ENCODE measurements at places on chromosomes 7 and 10.

DNA sequence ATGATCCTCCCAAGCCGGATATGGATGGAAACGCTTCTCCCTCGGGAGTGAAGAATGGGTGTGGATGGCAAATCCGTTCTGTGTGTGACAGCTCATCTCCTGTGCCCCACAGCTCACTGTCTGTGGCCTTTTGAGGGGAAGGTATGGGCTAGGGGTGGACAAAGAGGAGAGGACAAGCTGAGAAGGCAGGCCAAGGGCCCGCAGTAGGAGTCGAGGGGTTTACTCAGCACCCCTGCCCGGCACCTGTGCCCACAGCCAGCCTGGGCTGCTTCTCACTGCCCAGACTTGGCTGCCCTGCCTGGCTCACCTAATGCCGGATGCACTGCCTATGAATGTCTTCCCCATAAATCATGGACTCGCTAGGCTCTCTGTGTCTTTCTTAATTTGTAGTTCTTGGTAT, 503.8 kb downstream of the TCERG1L start:
- no peak for DNase-seq

DNA sequence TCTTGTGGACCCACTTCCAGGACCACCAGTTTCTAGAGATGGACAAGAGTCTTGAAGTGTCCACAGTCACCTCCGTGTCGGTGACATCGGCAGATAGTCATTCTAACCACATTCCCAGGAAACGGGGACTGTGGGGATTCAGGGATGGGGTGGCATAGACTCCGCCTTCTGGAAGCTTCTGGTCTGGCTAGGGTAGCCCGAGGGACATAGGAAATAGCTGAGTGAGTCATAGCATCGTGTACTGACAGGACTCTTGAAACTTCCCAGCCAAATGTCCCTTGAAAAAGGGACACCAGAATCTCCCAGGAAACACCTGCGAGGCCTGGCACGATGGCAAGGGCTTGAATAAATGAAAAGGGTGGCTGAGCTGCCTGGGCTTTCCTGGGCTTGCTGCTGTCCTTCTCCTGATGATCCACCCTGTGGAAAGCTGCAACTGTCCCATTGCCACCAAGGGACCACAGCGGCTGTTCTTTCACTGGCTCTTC, 84.1 kb upstream of the LRRC4 start:
- no peak for DNase-seq

DNA sequence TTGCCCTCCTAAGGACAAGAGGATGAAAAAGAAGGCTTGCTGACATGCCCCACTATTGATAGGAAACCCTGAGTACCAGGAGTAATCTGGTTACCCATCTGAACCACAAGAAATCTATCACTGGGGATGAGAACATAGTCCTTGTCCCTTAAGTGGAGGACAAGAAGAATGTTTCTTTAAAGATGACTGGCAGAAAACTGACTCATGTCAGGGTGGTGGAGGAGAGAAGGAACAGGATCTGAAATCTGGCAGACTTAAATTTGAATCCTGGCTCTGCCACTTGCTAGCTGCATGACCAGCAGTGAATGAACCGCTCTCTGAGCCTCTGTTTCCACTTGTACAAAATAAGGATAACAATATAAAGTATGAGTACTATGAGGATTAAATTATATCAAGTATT, 38.9 kb upstream of the XPNPEP1 start:
- no peak for DNase-seq

GRCh38 chr10:100749309-100750217, 4.2 kb downstream of the PAX2 start:
- DNase-seq: no peak

GRCh38 chr10:99906470-99906869, 103.3 kb downstream of the DNMBP start:
- DNase-seq: no peak

GRCh38 chr10:98577578-98577977, 130.8 kb upstream of the HPS1 start:
- no peak for DNase-seq

DNA sequence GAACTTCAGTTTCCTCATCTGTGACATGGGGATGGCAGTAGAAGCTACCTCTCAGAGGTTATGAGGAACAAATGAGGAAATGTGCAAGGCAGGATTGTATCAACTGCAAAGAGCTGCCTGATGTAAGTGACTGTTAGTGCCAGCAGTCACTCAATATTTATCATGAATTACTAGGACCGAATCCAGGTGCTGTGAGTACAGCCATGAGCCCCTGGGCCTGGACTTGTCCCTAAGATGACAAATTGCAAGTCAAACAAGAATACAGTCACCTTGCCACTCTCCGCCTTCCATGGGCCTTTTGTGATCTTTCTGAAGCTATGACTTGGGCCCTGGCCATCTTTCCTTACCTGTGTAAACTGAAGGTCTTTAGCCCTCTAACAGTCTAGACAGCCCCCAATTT, 27.7 kb upstream of the TLX1 start:
- no peak for DNase-seq

- no peak for DNase-seq
Measured at GRCh38 chr7:17678896-17679295, 261.4 kb downstream of the SNX13 start.

- DNase-seq: no peak
Measured at GRCh38 chr7:130752424-130752823, 18.4 kb upstream of the KLF14 start.

GRCh38 chr7:2813350-2814185, 30.5 kb downstream of the GNA12 start:
- no peak for DNase-seq

DNA sequence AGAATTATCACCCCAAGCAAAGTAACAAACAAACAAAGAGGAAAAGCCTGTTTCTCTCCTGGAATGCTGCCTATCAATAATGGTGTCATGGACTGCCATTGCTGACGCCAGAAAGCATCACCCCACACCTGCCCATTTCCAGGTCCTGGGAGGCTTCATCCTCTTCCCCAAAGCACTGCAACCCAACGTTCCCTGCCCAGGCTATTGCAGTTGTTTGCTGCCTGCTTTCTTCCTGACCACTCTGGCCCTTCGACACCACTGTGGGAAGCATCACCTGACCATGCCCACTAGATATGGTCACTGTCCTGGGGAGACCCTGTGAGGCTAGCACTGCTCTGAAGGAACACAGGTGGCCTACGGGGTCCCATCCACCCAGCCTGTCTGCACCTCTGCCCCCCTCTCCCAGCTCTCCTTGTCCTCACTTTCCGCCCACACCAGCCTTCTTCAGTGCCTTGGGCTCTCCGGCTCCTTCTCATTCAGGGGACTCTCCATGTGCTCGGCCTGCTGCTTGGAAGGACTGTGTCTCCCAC, 439.6 kb downstream of the GLRX3 start:
- DNase-seq: no peak

GRCh38 chr10:79234391-79235315, 112.6 kb upstream of the PPIF start:
- no peak for DNase-seq

- DNase-seq: no peak
Measured at GRCh38 chr10:49076741-49077521, 38.4 kb downstream of the VSTM4 start.

DNA sequence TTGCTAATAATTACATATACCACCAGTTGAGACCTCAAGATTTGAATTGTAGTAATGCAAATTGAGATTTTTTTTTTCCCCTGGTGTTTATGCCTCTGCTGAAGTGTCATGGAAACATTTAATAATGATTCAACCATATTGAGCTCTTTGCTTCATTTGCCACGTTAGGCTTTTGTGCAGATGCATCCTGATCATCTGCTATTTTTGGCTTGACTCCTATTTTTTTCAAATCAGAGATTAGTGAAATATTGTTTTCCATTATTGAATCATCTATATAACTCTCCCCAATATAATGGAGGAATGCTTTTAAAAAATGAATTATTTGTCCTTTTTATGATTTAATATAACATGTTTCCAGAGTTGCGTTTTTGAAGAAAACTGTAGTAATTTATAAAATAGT, 115.1 kb downstream of the SRI start:
- no peak for DNase-seq

DNA sequence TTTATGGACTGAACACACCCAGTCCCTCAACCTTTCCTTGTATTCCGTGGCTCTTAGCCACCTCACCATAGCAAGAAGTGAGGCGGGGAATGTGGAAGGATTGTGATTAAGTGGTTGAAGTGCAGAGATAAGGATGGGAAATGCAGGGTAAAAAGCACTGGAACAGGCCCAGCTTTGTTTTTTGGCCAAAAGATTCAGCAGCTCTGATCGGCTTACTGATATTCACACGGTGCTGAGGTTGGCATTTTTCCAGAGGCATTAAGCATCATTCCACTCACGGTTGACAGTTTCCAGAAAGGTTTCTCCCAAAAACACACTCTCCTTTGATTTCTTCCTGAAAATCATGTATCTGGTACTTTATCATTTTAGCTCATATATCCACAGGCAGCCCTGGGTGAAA, 544.2 kb downstream of the CNTNAP2 start:
- DNase-seq: no peak

DNA sequence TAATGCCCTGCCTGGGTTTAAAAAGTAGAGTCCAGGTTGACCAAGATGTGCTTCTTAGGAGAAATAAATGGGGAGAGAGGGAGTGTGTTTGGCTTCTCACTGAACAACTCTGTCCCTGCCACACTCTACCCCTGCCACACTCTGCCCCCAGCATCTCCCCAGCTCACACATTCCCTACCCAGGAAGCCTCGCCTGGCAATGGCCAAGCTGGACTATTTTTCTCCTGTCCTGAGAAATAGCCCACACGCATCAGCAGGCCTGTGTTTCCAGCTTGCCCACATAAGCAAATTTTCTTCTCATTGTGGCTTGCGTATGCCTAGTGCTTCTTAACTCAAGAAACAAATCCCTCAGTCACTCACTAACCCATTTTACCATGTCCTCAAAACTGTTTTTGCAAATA, 1.8 kb downstream of the LRRC18 start:
- DNase-seq: no peak

DNA sequence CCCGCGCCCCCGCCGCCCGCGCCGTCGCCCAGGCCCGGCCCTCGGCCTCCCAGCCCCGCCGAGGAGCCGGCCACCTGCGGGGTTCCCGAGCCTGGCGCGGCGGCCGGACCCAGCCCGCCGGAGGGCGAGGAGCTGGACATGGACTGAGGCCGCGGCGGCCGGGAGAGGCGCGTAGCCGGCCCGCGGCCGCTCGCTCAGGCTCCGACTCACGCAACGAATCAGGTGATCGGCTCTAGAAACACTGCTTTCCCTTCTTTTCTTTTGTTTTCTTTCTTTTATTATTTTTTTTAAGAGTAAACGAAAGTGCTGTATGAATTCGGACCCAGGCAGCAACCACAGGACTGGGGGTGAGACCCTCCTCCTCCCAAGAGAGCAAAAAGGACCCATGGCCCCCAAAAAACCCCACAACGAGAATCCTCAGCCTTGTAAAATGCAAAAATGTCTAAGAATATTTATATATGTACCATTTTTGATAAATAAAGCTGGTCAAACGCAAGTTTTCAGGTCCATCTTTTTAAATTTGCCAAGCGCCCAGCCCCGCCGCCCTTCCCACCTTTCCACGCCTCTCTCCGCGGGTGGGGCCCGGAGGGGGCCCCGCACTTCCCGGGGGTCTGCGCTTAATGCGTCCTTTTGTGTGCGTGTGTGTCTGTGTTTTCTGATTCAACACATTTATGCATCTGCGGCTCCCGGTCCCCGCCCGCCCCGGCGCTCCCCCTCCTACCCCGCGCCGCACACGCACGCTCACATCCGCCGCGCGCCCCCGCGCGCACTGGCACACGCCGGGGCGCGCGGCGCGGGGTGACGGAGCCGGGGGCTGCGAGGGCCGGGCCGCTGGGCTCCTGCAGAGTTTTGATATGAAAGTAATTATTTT, 4.4 kb downstream of the UNCX start:
- no peak for DNase-seq

DNA sequence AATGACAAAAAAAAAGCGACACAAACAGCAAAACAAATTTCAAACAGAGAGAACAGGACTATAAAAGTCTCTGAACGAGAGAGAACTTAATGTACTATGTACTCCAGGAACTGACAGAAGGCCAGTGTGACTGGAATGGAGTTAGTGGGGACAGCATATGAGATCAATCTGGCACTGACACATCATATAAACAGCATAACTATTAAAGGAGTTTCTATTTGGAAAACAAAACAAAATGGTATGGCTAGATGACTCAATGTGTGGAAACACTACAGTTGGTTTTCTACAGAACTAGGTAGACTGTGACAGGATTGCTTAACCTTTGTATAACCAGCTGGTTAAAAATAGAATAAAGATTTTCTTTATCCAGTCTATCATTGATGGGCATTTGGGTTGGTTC, 232.9 kb upstream of the KAT6B start:
- no peak for DNase-seq

- no peak for DNase-seq
Measured at GRCh38 chr10:70589762-70590654, 12.5 kb downstream of the PRF1 start.

- DNase-seq: no peak
Measured at GRCh38 chr10:67438605-67439304, 257.2 kb downstream of the CTNNA3 start.

- no peak for DNase-seq
Measured at GRCh38 chr10:93601146-93601773, at the start of gene RBP4. RBP4 (minus strand) TSS chr10:93601235; CDS start chr10:93601028, 207 bp downstream.

- no peak for DNase-seq
Measured at GRCh38 chr7:107253599-107253998, 84.8 kb downstream of the HBP1 start.

- DNase-seq: no peak
Measured at GRCh38 chr10:43210556-43210955, 56.3 kb downstream of the RASGEF1A start.

DNA sequence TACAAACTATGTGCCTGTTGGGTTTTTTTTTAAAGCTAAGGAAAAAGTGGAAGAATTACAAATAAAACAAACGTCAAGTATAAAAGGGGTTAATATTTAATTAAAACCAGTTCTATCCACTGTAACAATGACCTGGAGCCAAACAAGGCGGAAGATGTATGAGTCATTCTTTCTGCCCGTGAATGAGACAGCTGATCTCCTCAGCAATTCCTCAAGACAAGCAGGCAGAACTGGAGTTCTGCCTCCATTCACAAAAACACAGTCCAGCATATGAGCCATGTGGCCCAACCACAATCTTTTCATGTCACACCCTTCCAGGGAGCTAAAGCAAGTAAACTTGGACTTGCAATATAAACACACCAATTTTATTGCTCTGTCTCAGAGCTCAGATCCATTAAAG, 8.4 kb downstream of the ETV1 start:
- no peak for DNase-seq

DNA sequence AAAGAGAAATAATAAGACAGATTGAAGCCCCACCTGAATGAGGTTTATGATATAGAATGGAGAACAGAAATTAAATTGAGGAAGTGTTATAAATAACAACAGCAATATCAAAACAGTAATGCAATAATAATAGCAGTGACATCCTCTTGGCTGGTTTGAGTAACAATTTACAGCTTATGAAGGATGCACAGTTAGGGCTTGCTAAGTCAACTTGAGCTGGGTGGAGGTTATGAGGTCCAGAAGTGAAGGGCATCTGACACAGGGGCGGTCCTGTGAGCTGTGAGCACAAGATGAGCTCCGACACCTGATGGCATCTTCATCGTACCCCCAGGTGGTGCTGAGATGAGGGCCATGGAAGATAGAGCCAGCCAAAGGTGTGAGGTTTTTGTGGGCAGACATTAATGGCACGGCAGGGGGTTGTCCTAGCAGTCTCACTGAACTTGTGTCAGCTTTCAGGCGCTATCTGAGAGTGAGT, 30.5 kb downstream of the ARHGAP22 start:
- DNase-seq: no peak

GRCh38 chr10:21195252-21195651, 298.1 kb upstream of the NEBL start:
- no peak for DNase-seq

Data from stimulated activated CD4-positive, alpha-beta T cell treated with anti-CD3 and anti-CD28 coated beads, Interleukin-4, amount 100 ng/mL, for 1 hour (primary cell).